ENCODE measurements at places on chromosomes 4 and X.
A peak's percentile ranks its signal among the peaks of the same experiment; 100 is the strongest.

GRCh38 chr4:144954230-144954629, 143.8 kb downstream of the ANAPC10 start:
- DNase-seq = no peak

- DNase-seq = no peak
Observed at GRCh38 chr4:54276641-54277430, 47.7 kb downstream of the PDGFRA start.

DNA sequence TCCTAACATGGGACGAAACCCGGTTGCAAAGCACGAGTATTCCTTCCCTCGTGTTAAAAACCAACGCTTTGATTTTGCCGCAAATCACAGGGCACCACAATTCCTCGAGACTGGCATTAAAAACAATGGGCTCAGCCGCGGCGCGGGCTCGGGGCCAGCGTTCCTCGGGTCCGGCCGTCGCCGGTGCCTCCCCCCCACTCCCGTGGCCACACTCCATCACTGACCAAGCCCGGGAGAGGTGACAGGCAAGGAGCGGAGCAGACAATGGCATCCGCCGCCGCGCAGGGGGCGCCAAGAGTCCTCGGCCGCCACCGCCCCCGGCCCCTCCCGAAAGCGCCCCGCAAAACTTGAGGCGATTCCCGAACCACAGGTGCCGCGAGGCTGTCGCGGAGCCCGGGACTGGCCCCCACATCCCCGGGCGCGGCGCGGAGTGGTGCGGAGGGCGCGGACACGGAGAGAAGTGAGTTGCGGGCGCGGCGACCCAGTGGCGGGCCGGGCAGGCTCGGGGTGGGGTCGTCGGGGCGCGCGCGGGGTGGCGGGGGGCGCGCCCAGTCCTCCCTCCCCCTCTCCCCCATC, 445 bp downstream of the AP1S2 start:
- peak; percentile 50 for DNase-seq

GRCh38 chr4:148795156-148795864, 353.1 kb upstream of the NR3C2 start:
- DNase-seq = no peak

DNA sequence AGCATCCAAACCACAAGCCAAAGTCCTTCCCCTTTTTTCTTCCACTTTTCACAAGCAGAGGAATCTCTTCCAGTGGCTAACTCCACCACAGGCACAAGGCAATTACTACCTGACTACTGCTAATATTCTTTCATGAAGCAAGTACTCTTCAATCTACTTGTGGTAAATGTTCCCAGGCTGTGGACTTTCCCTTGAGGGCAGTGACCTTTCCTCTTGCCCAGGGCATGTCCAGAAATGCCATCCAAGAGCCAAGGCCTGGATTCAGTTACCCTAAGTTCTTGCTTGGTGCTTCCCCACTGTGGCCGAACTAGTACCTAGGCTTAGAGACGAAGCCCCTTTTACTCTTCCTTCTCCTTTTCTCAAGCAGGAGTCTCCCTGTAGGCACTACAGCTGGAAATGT, 400.7 kb downstream of the DCAF12L2 start:
- no peak for DNase-seq

DNA sequence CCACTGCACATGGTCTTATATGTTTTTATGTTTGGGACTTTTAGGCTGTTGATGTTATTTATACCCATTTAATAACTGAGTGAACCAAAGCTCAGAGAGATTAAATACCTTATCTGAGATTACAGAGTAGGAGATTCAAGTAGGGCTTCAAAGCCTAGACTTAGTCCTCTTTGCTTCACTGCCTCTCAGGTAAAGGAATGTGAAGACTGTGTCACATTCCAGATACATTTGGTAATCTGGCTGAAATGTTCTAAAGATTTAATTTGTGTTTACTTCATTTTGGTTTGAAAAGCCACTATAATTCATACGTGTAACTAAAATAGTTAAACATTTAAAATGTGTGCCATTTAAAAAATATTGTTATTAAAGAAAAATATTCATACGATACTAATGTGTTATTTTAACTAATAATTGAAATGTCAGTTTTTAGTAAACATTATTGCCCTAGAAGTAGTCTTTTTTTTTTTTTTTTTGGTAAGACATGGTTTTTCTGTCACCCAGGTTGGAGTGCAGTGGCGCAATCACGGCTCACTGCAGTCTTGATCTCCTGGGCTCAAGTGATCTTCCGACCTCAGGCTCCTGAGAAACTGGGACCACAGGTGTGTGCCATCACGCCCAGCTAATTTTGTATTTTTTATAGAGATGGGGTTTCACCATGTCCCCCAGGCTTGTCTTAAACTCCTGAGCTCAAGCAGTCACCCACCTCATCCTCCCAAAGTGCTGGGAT, 54.3 kb downstream of the WWC2 start:
- no peak for DNase-seq

DNA sequence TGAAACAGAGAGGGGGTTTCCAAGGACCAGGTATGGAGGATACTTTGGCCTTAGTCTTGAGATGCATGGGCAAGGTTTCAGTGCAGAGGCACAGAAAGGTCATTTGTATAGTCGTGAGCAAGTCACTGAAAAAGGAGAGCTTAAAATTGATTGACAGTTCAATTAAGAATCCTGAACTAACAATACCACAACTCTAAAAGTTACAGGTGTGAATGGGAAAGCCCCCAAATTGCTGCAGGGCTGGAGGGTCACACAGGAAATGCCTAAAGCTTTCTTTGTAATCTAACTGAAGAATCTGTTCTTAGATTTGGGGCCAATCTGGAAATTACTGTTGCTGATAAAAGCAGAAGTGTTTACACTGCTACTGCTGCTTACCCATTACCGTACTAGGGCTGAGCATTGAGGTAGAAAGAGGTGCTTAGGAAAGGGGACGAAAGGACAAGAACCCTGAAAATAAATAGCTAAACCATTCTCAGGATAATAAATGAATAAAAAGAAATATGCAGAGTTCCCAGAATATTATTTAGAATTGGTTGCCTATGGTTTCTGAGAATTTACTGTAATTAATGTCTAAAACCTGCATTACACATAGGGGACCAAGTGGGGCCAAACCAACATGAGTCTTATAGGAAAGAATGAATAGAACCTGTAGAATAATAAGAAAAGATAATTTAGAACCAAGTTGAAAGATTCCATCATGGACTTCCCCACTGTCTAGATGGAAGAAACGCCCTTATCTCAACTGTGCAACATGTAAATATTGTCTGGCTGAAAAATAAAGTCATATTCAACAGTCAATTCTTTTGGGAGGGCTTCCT, 91.9 kb upstream of the PPP1R2C start:
- DNase-seq = no peak

- DNase-seq = no peak
Observed at GRCh38 chr4:46123913-46124755, at the start of gene GABRG1. TSS of gene GABRG1 (minus strand) at chr4:46124054. CDS start at chr4:46123913, 141 bp downstream.

GRCh38 chr4:14336656-14337055, 665.6 kb upstream of the CPEB2 start:
- DNase-seq = no peak
